Fibroblast of skin of left biceps (primary cell): ENCODE measurements at places on chromosomes 16 and 17.

DNA sequence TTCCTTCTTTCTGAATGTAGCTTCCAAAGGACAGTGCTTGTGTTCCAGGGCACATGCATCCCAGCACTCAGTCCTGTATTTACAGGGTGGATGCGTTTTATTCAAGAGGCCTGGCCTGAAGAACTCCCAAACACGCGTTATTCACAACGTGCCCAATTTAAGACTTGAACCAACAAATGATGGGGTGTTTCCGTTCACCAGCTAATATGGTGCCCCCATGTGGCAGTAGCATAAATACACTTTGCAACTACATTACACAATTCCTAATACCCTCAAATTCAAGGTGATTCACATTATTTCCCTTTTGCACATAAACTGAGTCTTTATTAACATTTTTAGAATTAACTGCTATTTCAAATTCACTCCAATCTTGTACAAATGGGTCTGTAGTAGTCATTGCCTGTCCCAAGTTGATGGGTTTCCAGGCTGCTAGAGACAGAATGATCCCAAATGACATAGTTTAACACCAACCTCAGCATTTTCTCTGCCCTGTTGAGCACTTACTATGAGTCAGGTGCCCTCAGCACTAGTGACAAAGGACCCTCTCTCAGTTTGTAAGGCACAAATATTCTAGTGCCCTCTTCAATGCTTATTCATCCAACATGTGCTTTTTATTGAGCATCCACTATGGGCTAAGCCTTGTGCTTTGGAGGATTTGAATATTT, 26.9 kb downstream of the HSD17B2 start:
- DNase-seq: no peak

- DNase-seq: peak; percentile 19
Observed at GRCh38 chr16:57591086-57591869, 37.2 kb upstream of the ADGRG1 start.

DNA sequence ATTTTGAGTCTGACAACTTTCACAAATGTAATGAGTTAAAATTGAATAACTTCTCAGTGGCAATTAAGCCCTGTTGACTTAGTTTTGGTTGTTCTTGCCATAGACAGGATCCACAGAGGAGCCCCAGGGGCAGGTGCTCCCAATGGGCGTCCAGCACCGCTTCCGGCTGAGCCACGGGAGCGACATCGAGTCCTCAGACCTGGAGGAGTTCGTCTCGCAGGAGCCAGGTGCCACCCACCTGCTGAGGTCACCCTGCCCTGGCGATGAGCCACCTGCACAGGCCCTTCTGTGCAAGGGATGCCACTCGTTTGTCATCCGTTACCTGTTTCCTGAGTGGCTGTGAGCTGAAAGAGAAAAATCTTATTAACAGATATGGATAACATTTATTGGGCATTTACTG, 10.7 kb downstream of the CCDC40 start:
- no peak for DNase-seq

GRCh38 chr16:70572050-70572925, 48.7 kb downstream of the SF3B3 start:
- no peak for DNase-seq

DNA sequence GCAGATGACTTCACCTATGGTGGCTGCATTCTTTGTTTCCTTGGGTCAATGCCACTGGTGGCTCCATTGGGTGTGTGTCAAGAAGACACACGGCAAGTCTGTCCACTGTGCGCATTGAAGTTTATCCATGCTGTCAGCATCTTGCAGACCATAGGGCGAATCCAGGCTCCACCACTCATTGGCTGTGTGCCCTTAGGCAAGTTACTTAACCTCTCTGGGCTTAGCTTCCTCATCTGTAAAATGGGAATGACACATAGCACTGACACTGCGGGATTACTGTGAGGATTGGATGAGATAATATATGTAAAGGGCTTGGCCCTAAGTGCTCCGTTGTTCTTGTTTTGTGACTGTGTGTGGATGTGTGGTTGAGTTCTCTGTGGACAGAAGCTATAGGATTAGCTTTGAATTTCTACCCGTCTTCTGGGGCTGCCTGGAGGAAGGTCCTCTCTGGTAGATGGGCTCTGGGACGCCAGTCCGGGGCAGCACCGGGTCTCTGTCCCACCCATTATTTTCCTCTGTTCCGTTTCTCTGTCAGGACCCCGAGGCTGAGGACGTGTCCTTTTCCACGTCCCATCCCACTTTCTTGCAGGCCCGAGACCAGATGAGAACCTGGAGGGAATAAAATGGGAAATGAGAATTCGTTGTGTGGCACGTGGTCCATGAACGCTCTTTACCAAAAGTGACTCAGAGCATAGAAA, 178.4 kb downstream of the IRF8 start:
- DNase-seq: no peak
